ENCODE measurements at places on chromosomes 16 and 17.

DNA sequence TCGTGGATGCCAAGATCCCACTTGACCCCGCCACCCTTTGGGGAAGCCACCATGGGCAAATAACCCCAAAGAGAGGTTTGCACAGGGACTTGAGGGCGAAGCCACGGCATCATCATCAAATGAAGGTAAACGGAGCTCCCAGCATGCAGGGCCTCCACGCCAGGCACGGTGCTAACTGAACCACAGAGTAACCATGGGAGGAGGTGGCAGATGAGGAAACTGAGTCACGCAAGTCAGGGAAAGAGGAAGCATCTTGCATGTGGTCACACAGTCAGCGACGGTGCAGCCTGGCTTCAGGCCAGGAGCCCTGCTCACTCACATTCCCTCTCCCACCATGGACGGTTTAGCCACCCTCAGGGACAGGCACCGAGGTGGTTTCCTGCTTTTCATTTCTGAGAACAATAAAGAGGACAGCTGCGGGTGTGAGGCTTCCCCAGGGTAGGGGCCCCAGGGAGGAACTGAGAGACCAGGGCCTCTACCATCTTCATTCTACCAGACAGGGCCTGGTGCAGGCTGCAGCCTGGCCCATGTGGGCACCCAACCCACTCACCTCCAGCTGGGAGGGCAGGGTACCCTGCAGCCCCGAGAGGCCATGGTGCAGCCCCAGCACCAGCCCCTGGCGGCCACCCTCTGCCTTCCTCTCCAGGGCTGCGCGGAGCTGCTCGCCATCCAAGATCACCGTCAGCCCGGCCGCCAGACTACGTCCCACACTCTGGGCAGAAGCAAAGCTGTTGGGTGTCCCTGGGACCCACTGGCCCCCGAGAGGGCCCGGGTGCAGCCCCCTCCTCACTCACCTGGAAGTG, 78.3 kb downstream of the RMI2 start:
- no peak for DNase-seq

DNA sequence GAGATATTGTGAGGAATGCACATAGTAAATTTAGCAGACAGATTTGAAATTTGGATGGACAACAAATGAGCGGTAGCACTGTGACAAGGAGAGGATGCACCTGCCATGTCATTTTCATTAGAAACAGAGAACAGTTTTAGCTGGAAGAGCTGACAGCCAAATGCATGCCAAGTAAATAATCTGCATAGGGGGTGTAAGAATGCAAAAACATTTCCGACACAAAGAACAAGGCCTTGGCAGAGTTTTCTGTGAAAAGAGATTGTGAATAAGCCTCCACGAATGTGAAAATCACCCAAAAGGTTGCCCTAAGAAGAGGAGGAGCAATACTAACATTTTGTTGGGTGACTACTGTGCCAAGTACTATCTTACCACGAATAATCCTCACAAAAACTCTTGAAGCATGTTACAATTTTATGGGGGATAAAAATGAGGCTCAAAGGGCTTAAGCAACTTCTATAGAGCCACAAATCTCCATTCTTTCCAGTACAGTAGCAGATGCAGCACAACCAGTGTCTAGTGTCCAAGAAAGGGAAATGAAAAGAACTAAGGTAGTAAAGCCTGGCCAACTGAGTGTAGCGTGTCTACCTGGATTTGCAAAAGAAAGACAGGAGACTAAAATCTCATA, 28.3 kb downstream of the TMEM100 start:
- DNase-seq: no peak

DNA sequence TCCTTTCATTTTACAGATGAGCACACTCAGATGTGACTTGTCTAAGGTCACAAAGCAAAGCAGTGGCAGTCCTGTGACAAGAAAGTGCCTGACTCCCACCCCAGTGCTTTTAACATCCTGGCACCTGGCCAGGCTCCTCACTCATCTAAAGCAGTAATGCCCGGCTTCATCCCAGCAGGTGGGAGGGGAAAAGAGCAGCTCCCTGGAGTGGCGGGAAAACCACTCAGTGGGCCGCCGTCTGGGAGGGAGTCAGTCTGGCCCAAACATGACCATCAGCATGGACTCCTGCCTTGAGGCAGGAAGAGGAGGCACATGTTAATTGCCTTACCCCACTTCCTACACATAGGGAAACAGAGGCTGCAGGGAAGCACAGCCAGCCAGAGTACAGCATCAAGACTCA, 2.6 kb downstream of the PCGF2 start:
- no peak for DNase-seq

DNA sequence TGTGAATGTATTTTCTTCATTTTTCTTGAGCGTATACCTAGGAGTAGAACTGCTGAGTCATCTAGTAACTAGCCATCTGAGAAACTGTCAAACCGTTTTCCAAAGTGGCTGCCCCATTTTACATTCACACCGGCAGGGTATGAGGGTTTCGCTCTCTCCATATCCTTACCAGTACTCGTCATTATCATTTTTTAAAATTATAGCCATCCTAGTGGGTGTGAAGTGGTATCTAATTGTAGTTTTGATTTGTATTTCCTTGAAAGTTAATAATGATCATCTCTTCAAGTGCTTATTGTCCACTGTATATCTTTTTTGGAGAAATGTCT, 6.0 kb downstream of the RNF157 start:
- DNase-seq: no peak

DNA sequence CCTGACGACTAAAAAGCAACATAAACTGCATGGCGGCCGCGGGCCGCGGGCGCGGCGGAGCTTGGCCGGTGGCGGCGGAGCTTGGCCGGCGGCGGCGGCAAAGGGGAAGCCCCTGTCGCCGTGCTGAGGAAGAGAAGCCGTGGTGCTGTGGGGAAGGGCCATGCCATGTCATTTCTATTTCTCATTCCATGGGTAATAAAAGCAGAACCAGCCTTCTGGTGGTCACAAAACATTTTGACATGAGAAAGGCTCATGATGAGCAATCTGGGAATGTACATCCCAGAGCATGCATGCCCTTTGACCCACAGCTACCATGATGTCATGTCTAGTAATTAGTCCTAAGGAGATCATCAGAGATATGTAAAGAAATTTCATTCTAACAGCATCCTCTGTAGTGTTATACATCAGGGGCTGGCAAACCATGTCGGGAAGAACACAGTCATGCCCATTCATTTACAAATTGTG, 23.9 kb upstream of the HEATR6 start:
- DNase-seq: no peak

DNA sequence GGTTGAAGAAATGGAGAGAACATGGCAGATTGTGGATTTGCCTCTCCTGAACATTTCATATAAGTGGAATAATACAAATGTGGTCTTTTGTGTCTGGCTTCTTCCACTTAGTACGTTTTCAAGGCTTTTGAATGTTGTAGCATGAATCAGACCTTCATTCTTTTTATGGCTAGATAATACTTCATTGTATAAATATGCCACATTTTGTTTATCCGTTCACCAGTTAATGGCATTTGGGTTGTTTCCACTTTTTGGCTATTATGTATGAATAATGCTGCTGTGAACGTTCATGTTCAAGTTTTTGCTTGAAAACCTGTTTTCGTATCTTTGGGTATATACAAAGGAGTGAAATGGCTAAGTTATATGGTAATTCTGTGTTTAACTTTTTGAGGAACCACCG, 130.4 kb downstream of the TANC2 start:
- DNase-seq: no peak

- DNase-seq: no peak
Observed at GRCh38 chr17:48240562-48241130, 133.1 kb downstream of the SNX11 start.

- no peak for DNase-seq
Observed at GRCh38 chr17:3002538-3003295, 60.7 kb downstream of the OR1D5 start.

DNA sequence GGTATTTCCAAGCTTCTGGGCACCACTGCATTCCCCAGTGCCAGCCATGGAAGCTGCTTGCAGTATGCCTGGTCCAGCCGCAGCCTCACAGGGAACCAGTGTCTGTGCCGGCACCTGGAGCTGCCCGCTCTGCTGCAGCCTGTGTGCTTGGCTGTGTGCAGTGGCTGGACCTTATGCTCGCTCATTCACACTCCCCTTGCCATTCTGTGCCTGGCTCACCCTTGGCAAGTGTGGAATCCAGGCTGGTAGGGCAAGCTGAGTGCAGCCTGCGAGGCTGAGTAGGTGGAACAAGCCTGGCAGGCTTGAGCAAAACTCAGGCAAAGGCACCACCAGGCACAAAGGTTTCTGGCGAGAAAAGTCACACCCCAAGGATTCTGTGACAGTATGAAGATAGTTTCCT, 144.0 kb downstream of the MYO1D start:
- no peak for DNase-seq

DNA sequence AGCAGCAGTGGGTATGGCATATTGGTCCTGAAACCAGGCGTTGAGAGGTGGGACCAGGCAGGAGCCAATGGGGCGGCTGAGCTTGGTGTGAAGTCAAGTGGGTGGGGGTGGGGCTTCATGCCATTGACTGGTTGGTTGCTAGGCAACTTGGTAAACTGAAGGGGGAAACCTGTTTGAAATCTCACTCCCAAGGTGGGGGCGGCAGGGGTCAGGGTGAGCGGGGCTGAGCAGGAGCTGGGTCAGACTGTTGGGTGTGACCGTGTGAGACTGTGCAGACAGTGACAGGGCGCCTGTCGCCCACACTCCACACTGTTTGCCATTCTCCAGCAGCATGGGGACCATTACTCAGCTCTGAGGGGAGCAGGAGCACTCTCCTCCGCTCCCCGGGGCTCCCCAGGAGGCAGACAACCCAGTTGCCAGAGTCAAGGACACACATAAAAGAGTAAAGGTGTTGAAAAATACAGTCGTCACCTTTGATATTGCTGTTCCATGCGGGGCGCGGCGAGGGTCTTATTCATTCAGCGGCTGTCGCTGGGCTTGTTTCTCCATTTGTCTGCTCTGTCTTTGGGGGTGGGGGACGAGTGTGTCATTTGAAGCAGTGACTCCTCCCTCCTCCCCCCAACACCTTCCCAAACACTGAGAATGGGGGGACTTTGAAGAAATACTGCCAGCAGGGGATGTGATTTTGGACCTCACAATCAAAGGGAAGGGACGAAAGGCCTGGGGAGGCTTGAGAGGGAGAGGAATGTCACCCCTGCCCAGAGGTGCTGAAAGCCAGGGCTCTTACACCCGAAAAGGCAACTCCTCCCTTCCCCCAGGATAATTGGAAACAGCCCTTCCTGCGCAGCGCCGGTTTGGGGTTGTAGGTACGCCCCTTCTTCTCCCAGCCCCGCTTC, 1.2 kb upstream of the EFNB3 start:
- DNase-seq: no peak

Data from stimulated activated effector memory CD8-positive, alpha-beta T cell treated with anti-CD3 and anti-CD28 coated beads, Interleukin-12 subunit alpha, Interleukin-12 subunit beta, amount 100 ng/mL, for 72 hours (primary cell).